Cortex of kidney (tissue), 1 donor: ENCODE measurements at places on chromosomes 4 and X.
A peak's percentile ranks its signal among the peaks of the same experiment; 100 is the strongest.

DNA sequence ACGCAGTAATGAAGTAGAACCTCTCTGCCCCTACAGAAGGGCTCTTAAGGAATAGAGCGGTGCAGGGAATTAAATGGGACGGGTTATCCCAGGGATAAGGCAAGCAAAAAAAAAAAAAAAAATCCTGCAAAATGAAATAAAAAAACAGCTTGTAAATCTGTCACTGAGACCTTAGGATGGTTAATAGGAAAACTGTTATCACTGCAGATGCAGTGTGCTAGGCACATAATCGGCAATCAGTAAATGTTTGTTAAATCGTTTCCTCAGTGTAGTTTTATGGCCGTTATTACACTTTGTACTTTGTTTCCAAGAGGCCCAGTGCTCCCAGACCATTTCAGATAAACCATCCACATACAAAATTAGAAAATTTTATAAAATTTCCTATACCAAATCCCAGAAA is 1.0 kb downstream of the HNRNPH2 start:
- DNase-seq: no peak

- DNase-seq: no peak
Measured at GRCh38 chr4:182768838-182769237, 148.3 kb downstream of the DCTD start.

GRCh38 chr4:185534511-185534865 is 819 bp downstream of the PDLIM3 start:
- no peak for DNase-seq

DNA sequence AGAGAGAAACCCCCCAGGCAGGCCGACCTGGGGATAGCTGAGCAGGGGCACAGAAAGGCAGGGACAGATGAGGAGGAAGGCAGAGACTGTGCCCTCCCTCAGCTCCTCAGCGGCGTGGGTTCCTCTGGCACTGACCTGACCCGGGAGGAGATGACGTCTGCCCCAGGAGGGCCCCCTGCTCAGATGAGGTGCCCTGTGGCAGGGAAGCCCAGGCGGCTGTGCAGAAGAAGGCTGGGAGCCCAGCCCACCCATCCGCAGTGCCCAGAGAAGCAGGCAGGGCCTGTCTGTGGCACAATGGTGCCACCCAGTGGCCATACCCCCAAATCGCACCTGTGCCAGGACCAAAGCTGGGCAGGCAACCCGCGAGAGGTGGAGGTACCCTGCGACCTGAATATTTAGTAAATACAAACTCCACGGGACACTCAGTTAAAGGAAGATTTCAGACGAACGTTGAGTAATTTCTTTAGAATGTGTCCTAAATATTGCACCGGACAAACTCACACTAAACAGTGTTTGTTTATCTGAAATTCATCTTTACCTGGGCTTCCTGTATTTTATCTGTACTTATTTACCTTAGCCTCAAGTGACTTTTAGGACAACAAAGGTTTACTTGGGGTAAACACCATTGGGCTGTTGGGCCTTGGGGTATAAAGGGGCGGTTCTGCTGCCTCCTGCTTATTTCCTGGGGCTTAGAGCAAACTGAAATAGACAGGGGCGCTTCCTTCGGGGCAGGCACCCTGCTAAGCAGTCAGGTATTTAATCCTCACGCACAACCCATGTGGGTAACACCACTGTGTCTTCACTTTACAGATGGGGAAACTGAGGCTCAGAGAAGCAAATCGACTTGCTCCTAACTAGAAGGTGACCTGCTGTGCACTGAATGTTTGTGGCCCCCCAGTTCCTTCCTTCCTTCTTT is 46.5 kb upstream of the HMX1 start:
- no peak for DNase-seq

GRCh38 chrX:126695375-126695896 is 124.1 kb upstream of the PRR32 start:
- no peak for DNase-seq

GRCh38 chrX:111431001-111431400 is 19.0 kb upstream of the DCX start:
- DNase-seq: no peak

GRCh38 chrX:1239681-1240142 is 27.3 kb upstream of the CRLF2 start:
- DNase-seq: no peak

GRCh38 chr4:48341776-48342605 is 662 bp downstream of the SLAIN2 start:
- DNase-seq: peak; percentile 9

- no peak for DNase-seq
Measured at GRCh38 chr4:94329933-94330332, 12.7 kb downstream of the HPGDS start.

- no peak for DNase-seq
Measured at GRCh38 chr4:3819210-3819919, 53.2 kb downstream of the ADRA2C start.

DNA sequence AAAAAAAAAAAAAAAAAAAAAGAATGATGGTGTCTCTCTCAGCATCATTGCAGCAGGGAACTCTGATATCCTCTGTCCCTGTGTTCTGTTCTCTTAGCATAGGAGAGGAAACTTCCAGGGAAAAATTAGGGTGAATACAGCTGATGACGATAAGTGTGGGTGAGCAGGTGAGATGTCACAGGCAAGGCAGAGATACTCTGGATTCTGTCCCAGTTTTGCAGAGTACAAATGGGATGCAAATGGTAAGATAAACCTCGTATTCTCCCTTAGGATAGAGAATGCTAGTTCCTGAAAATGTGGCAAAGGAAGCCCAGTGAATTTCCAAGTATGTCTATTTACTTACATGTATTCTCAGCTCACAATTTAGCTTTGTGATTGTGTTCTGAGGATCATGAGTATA is 671.6 kb upstream of the BOD1L1 start:
- DNase-seq: no peak

DNA sequence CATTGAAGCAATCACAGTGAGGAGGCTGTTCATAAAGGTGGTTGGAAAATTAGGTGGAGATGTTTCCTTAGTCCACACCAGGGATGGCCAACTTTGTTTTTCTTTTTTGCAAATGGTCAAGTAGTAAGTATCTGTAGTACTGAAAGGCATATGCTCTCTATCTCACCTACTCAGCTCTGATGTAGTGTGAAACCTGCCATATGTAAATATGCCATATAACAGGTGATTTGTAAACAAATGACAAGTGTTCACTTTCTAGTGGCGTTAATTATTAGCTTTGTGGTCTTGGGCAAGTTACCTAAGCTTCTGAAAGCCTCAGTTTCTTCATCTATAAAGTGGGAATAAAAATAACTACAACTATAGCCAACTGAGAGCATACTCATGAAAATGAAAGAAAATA is 421.4 kb upstream of the LCORL start:
- no peak for DNase-seq

DNA sequence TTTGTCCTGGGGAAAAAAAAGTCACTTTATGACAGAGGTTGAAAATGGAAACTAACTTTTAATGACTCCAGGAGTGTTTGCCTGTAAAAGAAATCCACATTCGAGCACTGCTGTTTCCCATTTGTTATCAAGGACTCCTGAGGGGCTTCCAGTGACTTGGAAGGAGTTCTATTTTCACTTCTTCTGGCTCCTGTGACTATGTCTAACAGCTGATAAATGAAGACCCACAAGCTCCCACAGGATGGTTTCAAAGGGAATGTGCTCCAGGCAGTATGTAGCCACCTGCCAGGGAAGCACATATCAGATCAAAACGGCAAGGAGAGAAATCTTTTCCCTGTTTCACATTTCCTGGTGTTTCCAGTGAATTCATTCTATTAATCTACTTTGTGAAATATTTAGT is 159.8 kb upstream of the FAM241A start:
- no peak for DNase-seq

- DNase-seq: no peak
Measured at GRCh38 chr4:2009651-2010233, 968 bp upstream of the NELFA start.

DNA sequence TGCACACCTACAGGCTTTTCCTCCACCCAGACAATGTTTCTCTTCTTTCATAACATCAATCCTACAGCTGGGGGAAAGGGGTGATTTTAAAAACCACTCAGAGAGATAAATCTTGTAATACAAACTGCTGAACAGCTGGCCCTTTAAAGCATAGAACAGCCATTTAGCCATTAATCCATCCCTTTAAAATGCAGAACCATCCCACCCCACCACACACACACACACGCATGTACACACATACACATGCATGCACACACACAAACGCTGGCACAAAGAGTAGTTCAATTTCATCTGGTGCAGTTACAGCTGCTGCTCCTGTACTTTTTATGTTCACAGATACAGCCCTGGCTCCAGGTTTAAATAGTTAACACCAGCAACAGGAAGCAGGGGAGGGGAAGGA is 426.1 kb downstream of the MID1IP1 start:
- DNase-seq: no peak

- no peak for DNase-seq
Measured at GRCh38 chr4:8303485-8304281, 34.1 kb downstream of the HTRA3 start.

- no peak for DNase-seq
Measured at GRCh38 chr4:110869114-110869513, 246.2 kb upstream of the PITX2 start.

GRCh38 chrX:153474718-153475117 is 4.3 kb upstream of the HAUS7 start:
- no peak for DNase-seq

GRCh38 chr4:95049551-95050233 is 291.9 kb downstream of the BMPR1B start:
- DNase-seq: no peak

DNA sequence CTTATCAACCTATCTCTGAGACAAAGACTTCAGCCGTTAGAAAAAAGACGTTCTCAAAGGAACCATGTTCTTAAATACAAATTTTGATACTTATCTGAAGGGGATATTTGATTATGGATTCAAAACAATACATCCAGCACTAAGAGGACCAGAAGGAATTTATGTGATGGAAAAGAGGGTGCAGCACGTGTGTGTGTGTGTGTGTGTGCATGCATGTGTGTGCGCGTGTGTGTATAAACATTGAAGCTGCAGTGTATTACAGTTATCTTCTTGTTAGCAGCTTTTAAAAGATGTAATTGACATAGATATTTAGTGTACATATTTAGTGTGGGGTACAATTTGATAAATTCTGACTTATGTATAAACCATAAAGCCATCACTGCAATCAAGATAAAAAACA is 44.9 kb downstream of the ANK2 start:
- DNase-seq: no peak

GRCh38 chr4:38313175-38313574 is 350.8 kb upstream of the KLF3 start:
- DNase-seq: no peak

GRCh38 chr4:162229670-162230069 is 65.9 kb upstream of the FSTL5 start:
- no peak for DNase-seq

DNA sequence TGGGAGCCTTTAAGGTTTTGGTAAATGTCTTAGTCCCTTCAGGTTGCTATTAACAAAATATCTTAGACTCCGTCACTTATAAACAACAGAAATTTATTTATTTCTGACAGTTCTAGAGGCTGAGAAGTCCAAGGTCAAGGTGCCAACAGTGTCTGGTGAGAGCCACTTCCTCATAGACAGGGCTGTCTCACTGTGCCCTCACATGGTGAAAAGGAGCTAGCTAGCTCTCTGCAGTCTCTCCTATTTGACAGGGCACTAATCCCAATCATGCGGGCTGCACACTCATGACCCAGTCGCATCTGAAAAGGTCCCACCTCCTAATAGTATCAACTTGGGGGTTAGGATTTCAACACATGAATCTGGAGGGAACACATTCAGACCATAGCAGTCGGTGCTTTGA is 63.4 kb upstream of the KLF3 start:
- DNase-seq: no peak

- DNase-seq: no peak
Measured at GRCh38 chrX:124863303-124863702, 456.4 kb upstream of the TEX13C start.

GRCh38 chr4:3047464-3048286 is 26.7 kb downstream of the HTT-AS start:
- DNase-seq: no peak

DNA sequence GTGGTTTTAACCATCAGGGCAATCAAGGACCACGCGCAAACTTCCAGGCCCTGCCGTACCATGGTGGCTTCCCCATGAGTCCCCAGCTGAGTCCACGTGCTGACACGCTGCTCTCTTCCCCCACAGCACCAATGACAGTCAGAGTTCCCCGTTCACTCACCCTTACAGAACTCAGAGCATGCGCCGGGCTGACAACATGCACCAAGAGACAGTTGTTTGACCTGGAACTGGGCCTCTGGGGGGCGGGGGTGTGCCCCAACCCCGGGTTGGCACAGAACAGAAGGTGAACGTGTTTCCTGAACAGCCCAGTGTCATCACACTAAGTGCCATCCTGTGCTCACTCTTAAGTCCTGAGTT is 29.4 kb downstream of the IRF2 start:
- DNase-seq: no peak
